ENCODE measurements at places on chromosomes 11 and 22. TPM values are rescaled to one million over a fixed set of nuclear protein-coding genes. Genes with fewer than 3 reads are reported as not detected.

NAA40 gene
- total RNA-seq = 10.3 TPM

TRIM48 gene
- not detected for total RNA-seq

SCARF2 gene
- total RNA-seq = 18.6 TPM

RRP7A gene
- 26.0 TPM for total RNA-seq

All from posterior vena cava (tissue), 2 donors.